ENCODE measurements at places on chromosomes 2 and 18.
A peak's percentile ranks its signal among the peaks of the same experiment; 100 is the strongest.

- H3K36me3 ChIP-seq: no peaks in the 10 kb centered on the region
- no peaks in the 10 kb centered on the region for H3K4me1 ChIP-seq
- no peak overlapping the region for H3K27ac ChIP-seq
- no peak for DNase-seq
Observed at GRCh38 chr2:72576459-72576858, 249.4 kb downstream of the EXOC6B start.

DNA sequence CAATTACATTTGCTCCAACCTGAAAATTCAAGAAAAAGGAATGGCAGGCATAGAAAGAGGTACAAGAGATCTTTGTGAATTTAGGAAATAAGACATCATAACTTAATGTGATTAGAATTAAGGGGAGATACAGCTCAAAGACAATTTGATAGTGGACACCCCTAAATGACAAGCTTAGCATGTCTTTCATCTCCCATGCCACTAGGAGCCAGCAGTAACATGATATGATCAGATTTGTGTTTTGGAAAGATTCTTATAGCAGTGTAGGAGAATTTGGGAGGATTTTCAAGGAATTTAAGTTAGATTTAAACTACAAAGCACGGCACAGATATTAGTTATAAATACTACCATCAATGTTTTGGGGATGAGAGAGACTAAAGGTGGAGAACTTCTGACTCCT is 340.8 kb downstream of the RDH14 start:
- H3K27ac ChIP-seq: no peak overlapping the region
- no peak overlapping the region for H3K4me3 ChIP-seq
- DNase-seq: no peak

- DNase-seq: no peak
- H3K4me1 ChIP-seq: no peaks in the 10 kb centered on the region
- H3K27ac ChIP-seq: no peak overlapping the region
- peaks cover 2% of the 10 kb centered on the region for H3K36me3 ChIP-seq
- no peaks in the 10 kb centered on the region for H3K27me3 ChIP-seq
- H3K4me3 ChIP-seq: no peak overlapping the region
Observed at GRCh38 chr2:182375862-182376261, 51.0 kb downstream of the PDE1A start.

DNA sequence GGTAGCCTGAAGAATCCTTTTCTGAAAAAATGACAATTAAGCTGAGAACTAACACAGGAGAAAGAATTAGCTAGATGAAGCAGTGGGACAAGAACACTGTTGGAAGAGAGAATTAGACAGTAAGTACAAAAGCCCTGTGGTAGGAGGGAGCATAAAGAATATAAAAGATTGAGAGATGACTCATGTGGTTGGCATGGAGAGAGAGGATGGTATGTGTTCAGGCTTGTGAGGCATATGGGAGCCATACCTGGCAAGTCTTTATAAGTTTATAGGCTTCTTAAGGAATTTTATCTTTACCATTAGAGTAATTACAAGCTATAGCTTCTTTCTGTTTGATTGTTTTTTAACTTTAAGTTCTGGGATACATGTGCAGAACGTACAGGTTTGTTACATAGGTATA is 325.0 kb downstream of the ARL6IP6 start:
- no peaks in the 10 kb centered on the region for H3K4me1 ChIP-seq
- no peak for DNase-seq
- H3K4me3 ChIP-seq: no peak overlapping the region
- no peaks in the 10 kb centered on the region for H3K27me3 ChIP-seq

GRCh38 chr2:127355407-127356008 is 32.3 kb downstream of the MAP3K2 start:
- peak; percentile 31 for DNase-seq
- peaks cover 45% of the 10 kb centered on the region for H3K4me1 ChIP-seq
- no peaks in the 10 kb centered on the region for H3K27me3 ChIP-seq
- peaks cover 11% of the 10 kb centered on the region for H3K36me3 ChIP-seq
- no peak overlapping the region for H3K4me3 ChIP-seq

- DNase-seq: no peak
- no peak overlapping the region for H3K4me3 ChIP-seq
- H3K4me1 ChIP-seq: no peaks in the 10 kb centered on the region
- no peaks in the 10 kb centered on the region for H3K27me3 ChIP-seq
- no peaks in the 10 kb centered on the region for H3K36me3 ChIP-seq
Observed at GRCh38 chr18:56285387-56286065, 352.9 kb downstream of the TXNL1 start.

DNA sequence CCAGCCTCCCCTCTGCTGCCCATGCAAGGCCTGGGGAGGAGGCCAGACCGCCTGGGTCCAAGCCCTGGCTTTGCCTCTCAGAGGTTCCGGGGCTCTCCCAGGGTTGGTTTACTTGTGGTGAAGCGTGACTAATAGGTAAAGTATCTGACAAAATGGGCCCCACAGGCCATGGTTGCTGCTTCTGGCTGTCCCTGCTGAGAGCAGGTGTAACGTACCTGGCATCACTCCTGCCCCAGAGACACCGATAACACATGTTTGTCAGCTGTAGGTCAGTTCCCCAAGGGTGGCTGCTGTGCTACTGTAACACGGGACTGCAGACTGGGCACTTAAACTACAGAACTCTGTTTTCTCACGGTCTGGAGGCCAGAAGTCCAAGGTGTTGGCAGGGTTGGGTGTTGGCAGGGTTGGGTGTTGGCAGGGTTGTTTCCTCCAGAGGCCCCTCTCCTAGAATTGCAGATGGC is 34.1 kb downstream of the ODC1 start:
- DNase-seq: no peak
- H3K36me3 ChIP-seq: peaks cover 21% of the 10 kb centered on the region
- H3K4me1 ChIP-seq: peaks cover 11% of the 10 kb centered on the region

- peaks cover 2% of the 10 kb centered on the region for H3K4me1 ChIP-seq
- H3K27ac ChIP-seq: peak overlapping the region; percentile 29
- H3K4me3 ChIP-seq: no peak overlapping the region
- DNase-seq: no peak
Observed at GRCh38 chr2:168136392-168136977, 110.9 kb downstream of the STK39 start.

GRCh38 chr18:77103187-77103850 is 29.3 kb downstream of the MBP start:
- DNase-seq: no peak
- H3K27me3 ChIP-seq: no peaks in the 10 kb centered on the region
- H3K27ac ChIP-seq: peak overlapping the region; percentile 98
- H3K4me3 ChIP-seq: peak overlapping the region; percentile 65

GRCh38 chr18:45715212-45715780 is 8.7 kb upstream of the SLC14A1 start:
- no peaks in the 10 kb centered on the region for H3K36me3 ChIP-seq
- no peaks in the 10 kb centered on the region for H3K27me3 ChIP-seq
- no peak for DNase-seq
- no peak overlapping the region for H3K27ac ChIP-seq
- H3K4me1 ChIP-seq: peaks cover 4% of the 10 kb centered on the region

- H3K27ac ChIP-seq: no peak overlapping the region
- peaks cover 37% of the 10 kb centered on the region for H3K27me3 ChIP-seq
- H3K4me3 ChIP-seq: no peak overlapping the region
- H3K36me3 ChIP-seq: no peaks in the 10 kb centered on the region
- H3K4me1 ChIP-seq: no peaks in the 10 kb centered on the region
Observed at GRCh38 chr18:45268583-45268982, 346.7 kb upstream of the SLC14A2 start.

GRCh38 chr2:237552908-237553307 is 13.5 kb upstream of the PRLH start:
- no peak for DNase-seq
- no peaks in the 10 kb centered on the region for H3K4me1 ChIP-seq
- H3K27ac ChIP-seq: no peak overlapping the region
- H3K36me3 ChIP-seq: no peaks in the 10 kb centered on the region
- H3K27me3 ChIP-seq: peaks cover 59% of the 10 kb centered on the region

- H3K27me3 ChIP-seq: peaks cover 39% of the 10 kb centered on the region
- H3K36me3 ChIP-seq: no peaks in the 10 kb centered on the region
- no peak overlapping the region for H3K27ac ChIP-seq
- no peak overlapping the region for H3K4me3 ChIP-seq
- no peak for DNase-seq
Observed at GRCh38 chr2:237290261-237290660, 123.7 kb downstream of the COL6A3 start.

- peaks cover 29% of the 10 kb centered on the region for H3K27me3 ChIP-seq
- no peaks in the 10 kb centered on the region for H3K36me3 ChIP-seq
- no peaks in the 10 kb centered on the region for H3K4me1 ChIP-seq
- no peak overlapping the region for H3K4me3 ChIP-seq
Observed at GRCh38 chr18:50151926-50152325, 43.0 kb downstream of the MYO5B start.

DNA sequence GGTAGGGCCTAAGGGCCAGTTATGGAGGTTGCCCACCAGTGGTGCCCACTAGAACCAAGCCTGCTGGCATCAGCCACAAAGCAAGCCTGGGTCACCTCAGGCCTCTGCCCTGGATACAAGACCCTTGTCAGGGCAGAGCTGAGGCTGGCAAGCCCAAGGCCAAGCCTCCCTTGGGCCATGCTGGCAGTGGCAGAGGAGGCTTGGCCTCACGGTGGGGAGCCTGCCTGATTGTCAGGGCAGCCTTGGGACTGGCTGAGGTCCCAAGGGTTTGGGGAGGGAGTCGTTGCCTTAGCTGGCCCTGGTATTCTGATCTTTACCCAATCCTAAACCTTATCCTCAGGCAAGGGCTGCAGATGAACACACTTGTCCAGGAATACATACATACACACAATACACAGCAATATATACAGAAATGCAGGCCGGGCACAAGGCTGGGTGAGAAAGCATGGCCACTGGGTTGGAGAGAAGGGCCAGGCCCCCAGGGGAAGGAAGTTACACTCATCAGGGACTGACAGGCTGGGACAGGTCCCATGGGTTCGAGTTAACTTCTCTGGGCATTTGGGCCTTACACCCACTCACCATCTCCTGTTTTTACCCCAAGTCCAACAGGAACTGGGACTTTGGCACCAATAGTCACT is 21.0 kb downstream of the CCT7 start:
- H3K27ac ChIP-seq: peak overlapping the region; percentile 35
- H3K36me3 ChIP-seq: peaks cover 18% of the 10 kb centered on the region
- DNase-seq: no peak
- H3K4me3 ChIP-seq: no peak overlapping the region

GRCh38 chr2:61924895-61925663 is 19.6 kb downstream of the COMMD1 start:
- H3K4me1 ChIP-seq: no peaks in the 10 kb centered on the region
- peaks cover 10% of the 10 kb centered on the region for H3K36me3 ChIP-seq
- no peak for DNase-seq
- no peak overlapping the region for H3K4me3 ChIP-seq

DNA sequence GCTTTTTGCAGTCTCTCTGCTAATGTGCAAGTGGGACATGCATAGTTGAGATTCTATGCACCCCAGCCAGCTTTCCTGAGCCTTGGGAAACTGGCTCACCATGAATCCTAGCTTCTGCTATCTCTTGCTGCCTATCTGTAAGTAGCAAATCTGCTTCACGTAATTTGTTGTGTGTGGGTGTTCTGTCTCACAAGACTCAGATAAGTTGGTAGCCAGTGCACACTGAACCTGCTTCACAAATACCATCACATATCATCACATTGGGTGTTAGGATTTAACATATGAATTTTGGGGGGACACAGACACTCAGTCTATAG is 13.9 kb upstream of the VRK2 start:
- H3K27me3 ChIP-seq: no peaks in the 10 kb centered on the region
- H3K27ac ChIP-seq: no peak overlapping the region
- H3K4me1 ChIP-seq: no peaks in the 10 kb centered on the region
- H3K4me3 ChIP-seq: no peak overlapping the region
- H3K36me3 ChIP-seq: no peaks in the 10 kb centered on the region

DNA sequence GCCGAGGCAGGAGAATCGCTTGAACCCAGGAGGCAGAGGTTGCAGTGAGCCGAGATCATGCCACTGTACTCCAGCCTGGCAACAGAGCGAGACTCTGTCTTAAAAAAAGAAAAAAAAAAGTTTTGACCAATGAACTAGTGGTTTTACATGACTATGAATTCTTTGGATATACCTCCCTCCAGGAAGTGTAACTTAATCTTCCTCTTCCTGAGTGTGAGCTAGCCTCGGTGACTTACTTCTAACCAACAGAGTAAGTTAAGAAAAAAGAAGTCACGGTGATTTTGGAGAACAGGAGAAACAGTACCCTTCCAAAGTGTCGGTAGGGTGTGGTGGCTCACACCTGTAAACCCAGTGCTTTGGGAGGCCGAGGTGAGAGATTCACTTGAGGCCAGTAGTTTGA is 7.1 kb downstream of the TIA1 start:
- peaks cover 37% of the 10 kb centered on the region for H3K4me1 ChIP-seq
- peak overlapping the region; percentile 82 for H3K27ac ChIP-seq
- H3K36me3 ChIP-seq: peaks cover 27% of the 10 kb centered on the region
- no peak overlapping the region for H3K4me3 ChIP-seq
- no peak for DNase-seq
- H3K27me3 ChIP-seq: no peaks in the 10 kb centered on the region

GRCh38 chr2:65514555-65515195 is 82.3 kb upstream of the SPRED2 start:
- H3K4me1 ChIP-seq: no peaks in the 10 kb centered on the region
- no peak for DNase-seq
- no peaks in the 10 kb centered on the region for H3K36me3 ChIP-seq
- no peak overlapping the region for H3K4me3 ChIP-seq
- no peak overlapping the region for H3K27ac ChIP-seq
- peaks cover 5% of the 10 kb centered on the region for H3K27me3 ChIP-seq

GRCh38 chr2:65786007-65786717 is 353.8 kb upstream of the SPRED2 start:
- no peak overlapping the region for H3K4me3 ChIP-seq
- no peaks in the 10 kb centered on the region for H3K36me3 ChIP-seq
- H3K27ac ChIP-seq: no peak overlapping the region
- DNase-seq: no peak
- no peaks in the 10 kb centered on the region for H3K4me1 ChIP-seq

- H3K36me3 ChIP-seq: no peaks in the 10 kb centered on the region
- H3K4me1 ChIP-seq: peaks cover 3% of the 10 kb centered on the region
- H3K27me3 ChIP-seq: no peaks in the 10 kb centered on the region
- no peak overlapping the region for H3K4me3 ChIP-seq
- no peak overlapping the region for H3K27ac ChIP-seq
Observed at GRCh38 chr2:112879491-112880041, 31.4 kb upstream of the IL37 start.

DNA sequence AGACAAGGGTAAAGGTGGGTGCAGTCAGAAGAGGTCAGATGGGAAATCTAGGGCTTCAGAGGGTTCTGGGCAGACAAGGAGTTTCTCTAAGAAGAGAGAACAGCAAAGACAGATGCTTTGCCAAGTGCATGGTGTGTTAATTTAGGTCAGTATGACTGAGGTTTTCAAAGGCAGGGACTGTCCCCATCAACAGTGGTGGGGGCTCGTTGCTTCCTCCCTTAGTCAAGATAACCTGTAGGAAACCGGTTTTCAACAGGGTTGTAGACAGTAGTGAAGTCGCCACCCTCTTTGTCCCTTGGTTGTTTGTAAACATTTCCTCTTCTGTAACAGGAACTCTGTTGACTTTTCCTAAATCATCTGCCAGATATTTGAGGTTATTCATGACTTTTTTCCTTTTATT is 11.6 kb downstream of the RAB12 start:
- peaks cover 21% of the 10 kb centered on the region for H3K36me3 ChIP-seq
- peaks cover 48% of the 10 kb centered on the region for H3K4me1 ChIP-seq
- peak overlapping the region; percentile 12 for H3K27ac ChIP-seq
- no peaks in the 10 kb centered on the region for H3K27me3 ChIP-seq
- DNase-seq: no peak

- H3K27me3 ChIP-seq: no peaks in the 10 kb centered on the region
- H3K27ac ChIP-seq: no peak overlapping the region
- H3K4me1 ChIP-seq: no peaks in the 10 kb centered on the region
- DNase-seq: no peak
- no peaks in the 10 kb centered on the region for H3K36me3 ChIP-seq
- no peak overlapping the region for H3K4me3 ChIP-seq
Observed at GRCh38 chr18:62045316-62045715, 141.5 kb downstream of the PIGN start.

- H3K36me3 ChIP-seq: peaks cover 3% of the 10 kb centered on the region
- peaks cover 53% of the 10 kb centered on the region for H3K4me1 ChIP-seq
- H3K27ac ChIP-seq: peak overlapping the region; percentile 8
- DNase-seq: peak; percentile 6
- H3K27me3 ChIP-seq: peaks cover 8% of the 10 kb centered on the region
Observed at GRCh38 chr18:45774065-45774521, 50.1 kb downstream of the SLC14A1 start.

Data from effector memory CD8-positive, alpha-beta T cell (primary cell).